ENCODE measurements at places on chromosomes 5 and 9. TPM values are rescaled to one million over a fixed set of nuclear protein-coding genes. Genes with fewer than 3 reads are reported as not detected.

Gene GABRA1
- not detected for total RNA-seq

Gene ITK
- 4.5 TPM for total RNA-seq

Gene IRX2
- total RNA-seq, result 0.45 TPM

Gene CENPP
- total RNA-seq, result 4.0 TPM

Gene TICAM2
- 6.3 TPM for total RNA-seq

Data from mesenteric fat pad (tissue), 1 donor.